ENCODE measurements at places on chromosomes 7 and 10.

DNA sequence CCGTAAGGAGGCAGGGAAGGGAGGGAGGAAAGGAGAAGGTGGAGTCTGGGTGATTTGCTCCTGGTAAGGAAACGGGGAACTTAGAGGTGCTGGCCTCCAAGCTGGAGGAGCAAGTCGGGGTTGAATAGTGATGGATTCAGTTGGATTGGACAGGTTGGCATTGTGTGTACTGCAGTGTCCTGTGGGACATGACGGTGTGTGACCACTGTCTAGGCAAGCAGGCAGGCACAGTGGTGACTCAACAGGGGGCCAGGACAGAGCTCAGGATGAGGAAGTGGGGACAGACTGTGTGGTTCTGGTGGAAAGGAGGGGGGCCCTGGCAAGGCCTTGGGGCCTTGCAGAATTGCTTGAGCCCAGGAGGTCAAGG lies 48.8 kb downstream of the COL26A1 start:
- peak; percentile 14 for DNase-seq

- DNase-seq, result no peak
These were observed 13.5 kb downstream of the CRYGN start for GRCh38 chr7:151426441-151426903.

GRCh38 chr10:125543796-125544195 lies 139.2 kb downstream of the TEX36 start:
- no peak for DNase-seq

DNA sequence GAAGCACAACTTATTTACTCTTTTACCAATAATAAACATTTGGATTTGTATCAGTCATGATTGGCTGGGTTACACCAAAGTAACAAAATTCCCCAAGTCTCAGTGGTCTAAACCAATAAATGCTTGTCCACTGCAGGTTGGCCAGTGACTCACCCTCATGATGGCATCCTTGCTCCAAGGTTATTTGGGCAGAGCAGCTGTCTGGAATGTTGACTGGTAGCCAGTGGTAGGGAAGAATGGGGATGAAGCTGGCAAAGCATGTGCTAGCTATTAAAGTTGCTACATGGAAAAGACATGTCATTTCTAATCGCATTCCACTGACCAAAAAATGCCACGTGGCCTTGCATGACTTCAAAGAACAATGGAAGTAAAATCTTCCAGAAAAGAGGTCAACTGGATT lies 1168.7 kb upstream of the CELF2 start:
- no peak for DNase-seq

GRCh38 chr7:121515630-121516401 lies 119.7 kb upstream of the FAM3C start:
- DNase-seq, result no peak

- DNase-seq, result no peak
These were observed 48.2 kb upstream of the SHH start for GRCh38 chr7:155860461-155860839.

DNA sequence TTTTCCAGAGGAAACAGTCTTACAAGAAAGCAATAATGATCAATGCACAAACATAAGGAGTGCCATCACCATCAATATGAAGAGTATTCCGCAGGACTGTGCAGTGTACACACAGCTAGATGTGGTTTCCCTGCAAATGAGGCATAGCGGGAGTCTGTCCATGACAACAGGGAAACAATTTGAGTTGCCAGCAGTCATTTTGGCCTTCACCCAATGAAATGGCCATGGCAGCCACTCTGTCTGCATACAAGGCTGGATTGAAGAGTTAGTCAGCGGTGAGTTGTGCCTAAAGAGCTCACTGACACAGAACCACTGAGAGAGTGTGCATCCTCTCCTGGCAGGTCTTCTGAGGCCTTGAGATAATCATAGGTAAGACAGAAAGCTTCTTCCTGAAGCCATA lies 303.3 kb downstream of the IPMK start:
- no peak for DNase-seq

- no peak for DNase-seq
These were observed 374.6 kb upstream of the GHITM start for GRCh38 chr10:83764666-83765065.

- no peak for DNase-seq
These were observed 5.1 kb upstream of the LRRC27 start for GRCh38 chr10:132326925-132327324.

DNA sequence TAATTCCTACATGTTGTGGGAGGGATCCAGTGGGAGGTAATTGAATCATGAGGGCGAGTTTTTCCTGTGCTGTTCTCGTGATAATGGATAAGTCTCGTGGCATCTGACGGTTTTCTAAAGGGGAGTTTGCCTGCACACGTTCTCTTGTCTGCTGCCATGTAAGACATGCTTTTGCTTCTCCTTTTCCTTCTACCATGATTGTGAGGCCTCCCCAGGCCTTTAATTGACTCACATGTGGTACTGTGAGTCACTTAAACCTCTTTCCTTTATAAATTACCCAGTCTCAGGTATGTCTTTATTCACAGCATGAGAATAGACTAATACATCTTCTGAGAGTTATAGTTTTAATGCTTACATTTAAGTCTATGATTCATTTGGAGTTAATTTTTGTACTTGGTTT lies 22.6 kb upstream of the CPN1 start:
- DNase-seq, result no peak

DNA sequence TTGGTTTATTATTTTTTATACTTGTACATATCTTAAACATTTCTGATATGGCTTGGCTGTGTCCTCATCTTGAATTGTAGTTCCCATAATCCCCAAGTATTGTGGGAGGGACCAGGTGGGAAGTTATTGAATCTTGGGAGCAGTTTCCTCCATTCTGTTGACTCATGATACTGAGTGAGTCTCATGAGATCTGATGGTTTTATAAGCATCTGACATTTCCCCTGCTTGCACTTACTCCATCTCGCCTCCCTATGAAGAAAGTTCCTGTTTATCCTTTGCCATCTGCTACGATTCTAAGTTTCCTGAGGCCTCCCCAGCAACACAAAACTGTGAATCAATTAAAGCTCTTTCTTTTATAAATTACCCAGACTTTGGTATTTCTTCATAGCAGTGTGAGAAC lies 207.7 kb downstream of the TPK1 start:
- no peak for DNase-seq

DNA sequence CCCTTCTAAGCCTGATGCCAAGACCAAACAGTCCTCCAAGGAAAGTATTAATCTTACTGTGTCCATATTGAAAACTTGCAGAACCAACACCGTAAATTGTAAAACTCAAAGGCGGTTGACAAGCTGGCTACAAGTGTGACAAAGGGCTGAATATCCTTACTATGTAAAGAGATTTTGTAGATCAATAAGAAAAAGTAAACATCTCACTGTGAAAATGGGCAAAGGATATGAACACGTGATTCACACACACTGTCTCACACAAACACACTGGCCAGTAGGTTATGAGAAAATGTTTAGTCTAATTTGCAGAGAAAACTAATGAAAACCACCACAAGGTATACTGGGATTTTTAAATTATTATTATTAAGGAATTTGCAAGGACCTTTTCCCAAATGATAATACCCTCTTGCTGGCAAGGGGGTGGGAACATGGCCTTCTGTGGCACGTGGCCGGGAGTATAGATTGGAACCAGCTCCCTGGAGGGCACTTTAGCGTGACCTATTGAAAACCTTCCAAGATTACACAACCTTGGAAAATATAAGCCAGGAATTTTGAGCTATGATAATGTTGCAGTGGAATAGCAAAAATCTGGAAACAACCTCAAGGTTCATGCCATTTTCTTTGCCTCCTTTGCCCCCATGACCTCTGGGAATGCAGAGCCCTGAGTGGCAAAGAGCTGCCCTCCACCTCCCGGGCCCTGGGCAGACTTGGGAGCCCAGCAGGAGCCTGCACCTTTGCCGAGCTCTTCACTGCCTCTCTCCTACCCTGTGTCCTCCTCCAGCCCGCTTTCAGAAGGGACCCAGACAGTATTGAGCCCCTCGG lies 26.2 kb upstream of the SLC29A3 start:
- no peak for DNase-seq

DNA sequence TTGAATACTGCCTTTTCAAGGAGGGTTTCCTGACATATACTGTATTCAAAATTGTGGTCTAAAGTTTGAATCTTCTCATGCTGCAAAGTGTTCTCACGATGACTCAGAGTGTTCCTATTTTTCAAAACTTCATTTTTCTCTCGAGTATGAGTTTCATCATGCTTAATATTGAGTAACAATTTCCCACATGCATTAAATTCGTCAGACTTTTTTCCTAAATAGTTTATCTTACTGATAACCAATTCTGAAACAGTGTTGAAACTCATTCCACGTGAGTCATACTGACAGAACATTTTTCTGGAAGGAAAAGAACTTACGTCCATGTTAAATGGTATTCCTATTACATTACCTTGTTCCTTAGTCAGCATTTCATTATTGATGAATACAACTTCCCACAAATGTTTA lies 44.1 kb downstream of the ZNF33B start:
- DNase-seq, result no peak

GRCh38 chr7:90897961-90898469 lies 301.9 kb downstream of the CDK14 start:
- no peak for DNase-seq

DNA sequence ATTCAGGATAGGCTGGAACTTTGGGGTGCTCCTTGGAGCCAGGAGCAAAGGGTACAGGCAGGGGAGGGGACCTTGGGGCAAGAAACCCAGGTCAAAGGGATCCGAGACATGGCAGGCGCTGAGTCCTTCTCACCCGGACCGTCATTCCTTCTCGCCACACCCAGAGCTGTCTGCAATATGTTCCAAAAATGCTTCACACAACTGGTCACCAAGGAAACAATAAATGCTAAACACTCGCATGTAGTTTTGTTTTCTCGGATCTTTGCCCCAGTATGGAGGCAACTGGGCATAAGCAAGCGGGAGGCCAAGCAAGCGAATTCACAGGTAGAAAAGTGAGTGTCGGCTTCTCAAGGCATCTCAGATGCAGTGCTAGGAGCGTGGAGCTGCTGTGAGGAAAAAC lies 80.8 kb downstream of the PIP4K2A start:
- DNase-seq, result no peak

- no peak for DNase-seq
These were observed 18.8 kb downstream of the CHAT start for GRCh38 chr10:49632406-49633317.

DNA sequence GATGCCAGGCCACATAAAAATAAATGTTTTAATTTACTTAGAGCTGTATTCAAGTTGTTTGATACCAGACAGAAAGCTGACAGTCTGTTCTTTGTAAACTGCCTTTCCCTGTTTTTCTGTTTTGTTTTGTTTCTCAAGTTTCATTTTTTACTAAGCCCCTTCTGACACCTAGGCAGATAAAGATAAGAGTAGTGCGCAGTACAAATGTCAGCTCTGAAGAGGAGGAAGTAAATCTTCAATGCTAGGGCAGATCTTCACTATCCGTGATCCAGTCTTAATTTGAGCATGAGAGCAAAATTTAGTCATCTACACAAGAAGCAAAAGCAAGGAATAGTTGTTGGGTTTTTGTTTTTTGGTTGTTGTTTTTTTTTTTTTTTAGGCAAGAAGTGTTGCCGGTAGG lies 27.3 kb downstream of the MTURN start:
- no peak for DNase-seq

GRCh38 chr7:1122832-1123501 lies 35.1 kb downstream of the GPER1 start:
- DNase-seq, result no peak

DNA sequence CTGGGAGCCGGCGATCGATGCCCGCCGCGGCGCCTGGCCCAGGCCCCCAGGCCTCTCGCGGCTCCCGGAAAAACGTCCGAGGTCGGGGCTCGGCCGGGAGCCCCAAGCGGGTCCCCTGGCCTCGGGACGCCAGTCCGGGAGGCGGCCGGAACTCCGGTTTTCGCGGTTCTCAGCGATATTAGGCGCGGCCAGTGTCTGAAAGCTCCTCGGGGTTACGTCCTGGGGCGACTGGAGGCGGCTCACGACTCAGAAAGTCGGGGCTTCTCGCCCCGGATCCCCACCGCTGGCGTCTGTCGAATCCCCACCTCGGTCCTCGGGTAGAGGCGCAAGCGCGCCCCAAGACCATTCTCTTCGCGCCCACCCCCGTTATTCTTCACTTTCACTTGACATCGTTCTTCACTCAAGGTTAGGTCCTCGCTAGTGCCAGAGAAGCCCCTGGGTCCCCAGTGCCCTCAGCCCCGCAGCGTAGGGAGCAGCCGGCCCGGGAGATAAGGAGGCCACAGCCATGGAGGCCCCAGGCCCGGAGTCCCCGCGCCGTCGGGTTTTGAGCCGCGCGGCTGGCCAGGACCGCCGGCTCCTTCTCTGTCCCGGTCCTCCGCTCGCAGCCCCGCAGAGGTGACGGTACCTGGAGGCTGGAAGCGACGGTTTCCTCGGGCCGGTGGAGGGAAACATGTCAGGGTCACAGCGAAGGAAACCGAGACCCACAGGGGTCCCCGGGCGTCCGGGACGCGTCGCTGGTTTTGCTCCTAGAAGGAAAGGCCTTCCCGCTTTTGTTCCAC lies 35.2 kb upstream of the EBLN1 start:
- peak; percentile 23 for DNase-seq

DNA sequence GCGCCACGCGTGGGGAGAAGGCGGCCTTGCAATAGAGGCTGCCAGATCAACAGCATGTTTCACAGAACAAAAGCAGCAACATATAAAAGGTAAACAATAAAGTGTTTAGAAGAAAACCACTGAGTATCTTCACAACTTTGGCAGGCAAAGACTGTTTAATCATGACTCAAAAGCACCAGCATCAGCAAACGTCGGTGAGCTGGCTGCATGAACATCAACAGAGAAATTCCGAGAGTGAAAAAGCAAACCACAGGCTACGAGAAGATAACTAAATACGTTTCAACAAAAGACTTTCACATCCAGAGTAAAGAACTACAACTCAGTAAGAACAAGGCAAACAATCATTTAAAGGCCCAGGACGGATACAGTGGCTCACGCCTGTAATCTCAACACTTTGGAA lies 172.0 kb downstream of the MAD1L1 start:
- DNase-seq, result no peak

- no peak for DNase-seq
These were observed 14.3 kb downstream of the STRA8 start for GRCh38 chr7:135247746-135248471.

DNA sequence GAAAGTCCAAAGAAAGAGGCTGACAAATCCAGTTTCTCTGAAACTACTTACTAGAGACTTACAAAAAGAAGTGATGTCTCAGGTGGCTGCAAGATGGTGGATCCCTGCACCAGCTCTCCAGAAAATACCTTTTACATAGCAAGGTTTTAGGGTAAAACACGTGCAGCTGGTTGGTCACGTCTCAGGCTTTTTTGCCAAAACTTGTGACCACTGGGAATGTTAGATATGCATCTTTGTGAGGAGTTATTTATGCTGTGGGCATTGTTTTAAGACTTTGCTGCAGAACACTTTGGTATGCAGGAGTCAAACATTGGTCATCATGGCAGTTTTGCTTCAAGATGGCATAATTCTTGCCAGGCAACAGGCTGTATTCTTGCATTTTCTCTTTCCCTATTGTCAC lies 1352.8 kb downstream of the REEP3 start:
- DNase-seq, result no peak

DNA sequence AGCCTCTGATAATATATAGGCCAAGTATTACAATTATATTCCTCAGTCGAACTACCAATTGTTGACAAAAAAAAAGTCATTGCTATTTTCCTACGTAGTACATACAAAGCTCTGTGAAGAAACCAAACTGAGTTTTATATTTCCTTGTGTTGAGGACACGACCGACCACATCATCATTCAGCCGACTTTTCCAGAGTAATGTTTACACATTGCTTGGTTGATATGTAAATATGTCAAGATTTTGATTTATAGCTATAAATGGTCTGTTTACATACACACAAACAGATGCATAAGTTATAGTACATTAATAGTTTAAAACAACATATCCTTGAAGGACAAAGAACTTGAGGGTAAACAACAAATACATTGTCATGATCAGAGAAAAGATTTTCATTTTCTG lies 121.5 kb downstream of the CRPPA start:
- no peak for DNase-seq

- DNase-seq, result no peak
These were observed 1.5 kb downstream of the UNC5B start for GRCh38 chr10:71213761-71214440.

Data from CD4-positive, alpha-beta T cell (primary cell).